ENCODE measurements at places on chromosomes 6 and 20.

DNA sequence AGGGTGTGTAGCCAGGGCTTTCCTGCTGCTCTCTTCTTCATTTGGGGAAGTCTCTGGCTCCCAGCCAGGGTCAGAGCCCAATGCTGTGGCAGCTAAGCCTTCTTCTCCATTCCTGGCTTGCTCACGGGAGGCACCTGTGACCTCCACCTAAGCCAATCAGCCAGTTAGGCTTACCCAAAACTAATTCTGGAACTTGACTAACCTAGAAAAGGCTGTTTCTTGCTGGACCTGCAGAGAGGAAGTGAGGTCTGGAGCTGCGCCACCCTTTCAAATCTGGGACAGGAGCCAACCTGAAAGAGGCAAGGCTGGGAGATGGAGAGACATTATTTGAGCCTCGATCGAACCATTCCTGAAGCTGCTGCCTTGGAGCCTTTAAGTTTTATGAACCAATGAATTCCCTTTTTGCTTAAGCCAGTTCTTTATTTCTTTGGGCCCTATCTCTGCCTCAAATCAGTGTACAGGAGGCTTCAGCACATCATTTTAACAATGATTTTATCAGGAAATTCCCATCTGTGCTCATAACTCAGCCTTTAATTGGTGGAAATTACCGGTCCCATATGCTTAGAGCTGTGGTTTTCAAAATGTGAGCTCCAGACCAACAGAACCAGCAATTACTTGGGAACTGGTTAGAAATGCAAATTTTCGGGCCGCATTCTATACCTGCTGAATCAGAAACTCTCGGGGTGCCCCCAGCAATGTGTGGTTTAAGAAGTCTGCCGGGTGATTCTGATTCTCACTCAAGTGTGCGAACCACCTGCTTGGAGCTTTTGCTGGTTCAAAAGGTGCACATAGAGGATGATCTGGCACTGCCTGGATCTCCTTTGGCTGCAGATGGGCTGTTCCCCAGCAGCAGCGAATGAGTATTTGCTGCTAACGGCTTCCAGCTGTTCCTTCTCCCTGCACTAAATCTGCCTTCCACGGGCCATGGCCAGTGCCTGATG is 97.4 kb upstream of the RNF24 start:
- DNase-seq: no peak

- no peak for DNase-seq
Observed at GRCh38 chr6:6323352-6323751, 2.9 kb upstream of the F13A1 start.

DNA sequence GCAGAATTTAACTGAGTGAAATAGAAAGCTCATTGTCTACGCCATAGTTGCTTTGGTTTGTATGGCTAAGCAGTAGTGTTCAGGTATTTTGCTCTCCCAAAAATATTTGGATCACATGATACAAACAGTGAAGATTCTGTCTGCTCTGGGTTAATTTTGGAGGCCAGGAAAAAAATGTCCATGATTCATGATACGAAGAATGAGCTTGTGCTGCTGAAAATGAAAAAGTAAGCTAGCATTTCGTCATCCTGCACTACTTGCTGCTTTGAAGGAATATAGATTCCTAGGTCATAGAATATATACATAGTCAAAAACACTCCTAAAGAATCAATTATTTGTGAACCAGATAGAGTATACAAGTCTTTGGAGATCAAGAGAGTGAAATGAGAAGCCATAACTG is 8.3 kb downstream of the WRNIP1 start:
- no peak for DNase-seq

GRCh38 chr6:108942556-108943492 is 94.6 kb downstream of the ARMC2 start:
- DNase-seq: no peak

DNA sequence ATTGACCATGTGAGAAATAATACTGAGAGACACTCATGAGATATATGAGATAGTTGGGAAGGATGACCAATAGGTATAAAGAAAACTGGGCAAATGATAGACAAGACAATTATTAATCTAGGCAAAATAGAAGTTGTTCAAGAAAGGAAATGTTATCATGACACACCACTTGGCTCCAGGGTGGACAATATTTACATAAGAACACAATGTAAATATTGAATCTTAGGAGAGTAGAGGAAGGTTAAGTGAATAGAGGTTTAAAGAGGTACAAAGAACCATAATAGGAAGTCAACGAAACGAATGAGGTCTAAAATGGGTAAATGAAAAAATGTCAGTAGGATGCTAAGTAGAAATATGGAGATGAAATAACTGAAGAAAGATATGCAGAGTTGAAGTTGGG is 126.5 kb downstream of the MBOAT1 start:
- DNase-seq: no peak

- DNase-seq: no peak
Observed at GRCh38 chr6:157550114-157550989, 169.4 kb downstream of the ZDHHC14 start.

GRCh38 chr6:125354649-125355048 is 52.9 kb upstream of the HDDC2 start:
- DNase-seq: no peak

- no peak for DNase-seq
Observed at GRCh38 chr6:13453771-13454251, 33.6 kb downstream of the GFOD1 start.

- DNase-seq: peak; percentile 50
Observed at GRCh38 chr6:91081452-91082067, 494.7 kb upstream of the MAP3K7 start.

GRCh38 chr20:36307412-36308325 is 1.5 kb downstream of the DLGAP4 start:
- DNase-seq: no peak

- no peak for DNase-seq
Observed at GRCh38 chr6:46333481-46333880, 157.8 kb downstream of the RCAN2 start.

DNA sequence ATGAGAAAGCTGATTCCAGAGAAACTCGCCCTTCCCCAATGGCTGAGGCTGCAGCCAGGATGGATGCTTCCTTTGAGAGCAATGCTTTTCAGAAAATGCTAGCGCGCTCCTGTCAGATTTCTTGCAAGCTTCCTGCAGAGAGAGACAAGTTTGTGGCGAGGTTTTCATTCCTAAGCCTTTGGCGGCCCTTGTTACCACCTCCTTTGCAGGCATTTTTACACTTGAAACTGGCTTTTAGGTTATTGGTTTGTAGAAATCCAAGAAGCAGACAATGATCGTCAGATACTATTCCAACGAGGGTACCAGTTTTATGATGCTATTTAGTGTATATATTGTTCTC is 1.1 kb downstream of the FNDC1 start:
- DNase-seq: peak; percentile 29

Data from neuronal stem cell (in vitro differentiated cells).